CD4-positive, alpha-beta memory T cell (primary cell): ENCODE measurements at places on chromosomes 12 and 14. TPM values are rescaled to one million over a fixed set of nuclear protein-coding genes. Genes with fewer than 3 reads are reported as not detected.

DNA sequence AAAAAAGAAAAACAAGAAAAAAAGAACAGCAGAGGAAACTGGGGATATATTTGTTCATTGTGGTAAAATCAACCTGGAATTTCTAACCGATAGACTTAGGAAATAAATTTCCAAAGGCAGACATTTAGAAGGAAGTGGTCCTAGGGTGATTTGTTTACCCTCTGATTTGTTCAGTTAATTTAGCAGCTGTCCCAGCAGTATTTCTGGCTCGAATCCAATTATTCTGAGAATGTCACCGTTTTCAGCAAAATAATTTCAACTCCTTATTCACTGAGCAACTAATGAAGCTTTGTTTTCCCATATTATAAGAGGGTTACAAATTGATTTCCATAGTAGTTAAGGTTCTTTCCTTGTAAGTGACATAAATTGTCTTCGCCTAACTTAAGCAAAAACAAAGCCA lies 285.2 kb upstream of the SYT10 start:
- H3K27me3 ChIP-seq: no peaks in the 10 kb centered on the region
- H3K4me3 ChIP-seq: no peak overlapping the region
- no peak for DNase-seq

Gene CLMN
- polyA plus RNA-seq: 0.65 TPM

Gene FSCB
- polyA plus RNA-seq: not detected

DNA sequence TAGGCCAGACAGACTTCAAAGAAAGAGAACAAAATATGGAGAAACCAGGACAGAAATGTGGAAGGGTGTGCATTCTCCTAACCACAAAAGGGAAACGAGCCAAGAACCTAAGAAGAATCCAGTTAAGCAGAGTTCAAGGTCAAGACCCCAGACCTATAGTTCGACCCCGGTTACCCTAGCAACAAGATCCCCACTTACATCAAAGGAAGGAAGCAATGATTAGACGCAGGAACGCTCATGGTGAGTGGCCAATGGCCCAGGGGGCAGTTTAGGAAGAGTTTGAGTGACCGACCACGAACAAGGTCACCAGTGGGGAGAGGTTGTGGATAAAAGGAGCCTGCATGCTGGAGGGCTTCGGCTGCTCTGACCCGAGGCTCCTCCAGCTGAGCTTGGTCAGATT lies 36.2 kb downstream of the OAS2 start:
- H3K4me1 ChIP-seq: no peaks in the 10 kb centered on the region
- peaks cover 14% of the 10 kb centered on the region for H3K36me3 ChIP-seq
- DNase-seq: no peak
- H3K27me3 ChIP-seq: no peaks in the 10 kb centered on the region
- H3K4me3 ChIP-seq: no peak overlapping the region

Gene IRAK3
- 0.14 TPM for polyA plus RNA-seq

DNA sequence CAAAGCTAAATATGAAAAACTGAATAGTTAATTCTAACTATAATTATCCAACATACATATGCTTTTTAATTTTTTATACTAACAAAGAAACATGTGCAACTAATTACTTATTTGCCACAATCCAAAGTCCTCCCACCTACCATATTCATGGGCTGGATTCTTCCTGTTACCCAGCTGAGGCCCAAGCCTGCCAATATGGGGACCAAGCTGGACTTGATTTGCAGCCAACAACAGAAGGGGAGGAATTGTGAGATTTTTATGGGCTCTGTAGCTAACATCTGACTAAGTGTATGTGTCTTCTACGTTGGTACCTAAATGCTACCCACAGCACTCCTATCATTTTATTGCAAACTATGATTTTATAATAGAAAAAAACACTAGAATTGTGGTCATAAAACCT lies 13.1 kb upstream of the ANKS1B start:
- no peak overlapping the region for H3K4me3 ChIP-seq
- H3K27ac ChIP-seq: no peak overlapping the region
- H3K27me3 ChIP-seq: no peaks in the 10 kb centered on the region
- no peaks in the 10 kb centered on the region for H3K4me1 ChIP-seq

Gene CLEC9A
- polyA plus RNA-seq: not detected

Gene DAZAP2
- 2,333 TPM for polyA plus RNA-seq

Gene LRRC10
- not detected for polyA plus RNA-seq

GRCh38 chr12:51579321-51579850 lies 11.6 kb upstream of the SCN8A start:
- no peak overlapping the region for H3K4me3 ChIP-seq
- no peaks in the 10 kb centered on the region for H3K36me3 ChIP-seq
- no peak for DNase-seq
- H3K27ac ChIP-seq: no peak overlapping the region
- H3K27me3 ChIP-seq: no peaks in the 10 kb centered on the region
- no peaks in the 10 kb centered on the region for H3K4me1 ChIP-seq

DNA sequence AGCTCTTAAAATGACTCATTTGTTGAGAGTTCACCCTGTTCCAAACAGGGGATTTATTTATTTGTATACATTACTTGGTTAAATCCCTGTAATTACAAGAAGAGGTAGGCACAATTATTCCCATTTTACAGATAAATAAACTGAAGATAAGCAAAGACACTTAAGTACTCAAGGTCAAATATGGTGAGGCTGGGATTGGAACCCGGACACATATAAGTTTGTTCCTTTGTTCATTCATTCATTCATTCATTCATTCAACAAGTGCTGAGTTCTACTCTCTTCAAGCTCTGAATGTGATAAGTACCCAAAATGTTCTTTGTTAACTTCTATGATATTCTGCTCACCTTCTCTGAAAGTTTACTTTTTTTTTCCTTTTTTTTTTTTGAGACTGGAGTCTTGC lies 2.4 kb upstream of the TRIM9 start:
- no peaks in the 10 kb centered on the region for H3K36me3 ChIP-seq
- no peak for DNase-seq
- peaks cover 18% of the 10 kb centered on the region for H3K4me1 ChIP-seq
- peaks cover 8% of the 10 kb centered on the region for H3K27me3 ChIP-seq
- no peak overlapping the region for H3K27ac ChIP-seq

Gene MEG3
- polyA plus RNA-seq: not detected

Gene EMP1
- polyA plus RNA-seq: 1.8 TPM

GRCh38 chr14:32417956-32418552 lies 89.0 kb downstream of the AKAP6 start:
- DNase-seq: no peak
- H3K27ac ChIP-seq: no peak overlapping the region
- H3K4me1 ChIP-seq: no peaks in the 10 kb centered on the region
- H3K4me3 ChIP-seq: no peak overlapping the region
- H3K27me3 ChIP-seq: no peaks in the 10 kb centered on the region
- H3K36me3 ChIP-seq: no peaks in the 10 kb centered on the region

DNA sequence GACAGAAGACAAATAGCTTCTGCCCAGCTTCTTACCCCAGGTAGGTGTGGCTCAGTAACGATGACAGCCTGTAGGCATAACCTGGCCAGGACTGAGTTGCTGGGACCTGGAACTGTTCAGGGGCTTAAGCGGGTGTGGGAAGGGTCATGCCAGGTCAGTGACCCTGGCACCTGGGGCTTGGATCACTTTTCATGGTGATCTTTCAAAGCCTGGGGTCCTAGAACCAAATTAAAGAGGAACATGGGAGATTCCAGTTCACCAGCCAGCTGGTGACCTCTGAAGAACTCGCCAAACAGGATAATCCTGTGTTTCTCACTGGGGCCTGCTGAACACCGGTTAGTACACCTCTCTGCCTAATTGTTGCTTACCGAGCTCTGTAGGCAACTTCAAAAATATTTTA lies 102.6 kb upstream of the LMNTD1 start:
- no peaks in the 10 kb centered on the region for H3K27me3 ChIP-seq
- no peak for DNase-seq
- H3K4me3 ChIP-seq: no peak overlapping the region
- no peak overlapping the region for H3K27ac ChIP-seq
- H3K4me1 ChIP-seq: no peaks in the 10 kb centered on the region
- no peaks in the 10 kb centered on the region for H3K36me3 ChIP-seq

Gene KRT71
- not detected for polyA plus RNA-seq

DNA sequence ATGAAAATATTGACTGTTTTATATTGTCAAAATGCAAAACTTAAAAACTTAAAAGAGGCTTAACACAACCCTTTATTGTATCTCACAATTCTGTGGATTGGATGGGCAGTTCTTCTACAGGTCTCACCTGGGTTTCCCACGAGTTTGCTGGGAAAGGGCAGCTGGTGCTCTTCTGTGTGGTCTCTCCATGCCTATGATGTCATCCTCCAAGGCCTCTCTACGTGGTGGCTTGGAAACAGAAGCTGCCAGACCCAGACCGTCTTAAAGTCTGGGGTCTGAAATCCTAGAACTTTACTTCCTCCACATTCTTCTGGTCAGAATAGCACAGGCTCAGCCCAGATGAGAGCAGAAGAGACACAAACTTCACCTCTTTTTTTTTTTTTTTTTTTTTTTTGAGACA lies 36.5 kb upstream of the KICS2 start:
- no peaks in the 10 kb centered on the region for H3K4me1 ChIP-seq
- no peaks in the 10 kb centered on the region for H3K27me3 ChIP-seq
- no peak overlapping the region for H3K27ac ChIP-seq
- DNase-seq: no peak

- no peak overlapping the region for H3K27ac ChIP-seq
- H3K4me1 ChIP-seq: no peaks in the 10 kb centered on the region
- no peak overlapping the region for H3K4me3 ChIP-seq
- H3K27me3 ChIP-seq: no peaks in the 10 kb centered on the region
- no peak for DNase-seq
Measured at GRCh38 chr12:28963554-28963953, 185.5 kb upstream of the FAR2 start.

Gene MORN3
- polyA plus RNA-seq: 6.3 TPM
